ENCODE measurements at places on chromosomes 11 and 22. TPM values are rescaled to one million over a fixed set of nuclear protein-coding genes. Genes with fewer than 3 reads are reported as not detected.

- peak; percentile 61 for DNase-seq
These were observed 14.9 kb downstream of the DCPS start for GRCh38 chr11:126318574-126319373.

- DNase-seq = no peak
These were observed 550.7 kb downstream of the INSC start for GRCh38 chr11:15665368-15665871.

DNA sequence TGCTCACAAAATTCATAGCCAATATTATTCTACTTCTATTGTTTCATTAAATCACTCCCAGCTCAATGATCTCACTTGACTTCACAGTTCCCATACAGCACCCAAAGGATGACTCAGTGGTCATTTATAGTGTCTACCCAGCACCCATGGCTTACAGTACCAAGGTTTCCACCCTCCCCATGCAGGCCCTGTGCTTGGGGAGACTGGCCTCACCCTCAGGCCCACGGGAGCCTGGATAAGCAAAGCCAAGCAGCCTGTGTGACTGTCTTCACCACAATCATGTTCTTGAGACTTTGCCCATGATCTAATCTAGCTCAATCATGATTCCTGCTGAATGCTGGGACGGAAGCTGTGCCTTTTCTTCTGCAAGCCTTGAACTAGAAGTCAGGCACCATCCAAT is 97.6 kb downstream of the SLC36A4 start:
- DNase-seq = no peak

DNA sequence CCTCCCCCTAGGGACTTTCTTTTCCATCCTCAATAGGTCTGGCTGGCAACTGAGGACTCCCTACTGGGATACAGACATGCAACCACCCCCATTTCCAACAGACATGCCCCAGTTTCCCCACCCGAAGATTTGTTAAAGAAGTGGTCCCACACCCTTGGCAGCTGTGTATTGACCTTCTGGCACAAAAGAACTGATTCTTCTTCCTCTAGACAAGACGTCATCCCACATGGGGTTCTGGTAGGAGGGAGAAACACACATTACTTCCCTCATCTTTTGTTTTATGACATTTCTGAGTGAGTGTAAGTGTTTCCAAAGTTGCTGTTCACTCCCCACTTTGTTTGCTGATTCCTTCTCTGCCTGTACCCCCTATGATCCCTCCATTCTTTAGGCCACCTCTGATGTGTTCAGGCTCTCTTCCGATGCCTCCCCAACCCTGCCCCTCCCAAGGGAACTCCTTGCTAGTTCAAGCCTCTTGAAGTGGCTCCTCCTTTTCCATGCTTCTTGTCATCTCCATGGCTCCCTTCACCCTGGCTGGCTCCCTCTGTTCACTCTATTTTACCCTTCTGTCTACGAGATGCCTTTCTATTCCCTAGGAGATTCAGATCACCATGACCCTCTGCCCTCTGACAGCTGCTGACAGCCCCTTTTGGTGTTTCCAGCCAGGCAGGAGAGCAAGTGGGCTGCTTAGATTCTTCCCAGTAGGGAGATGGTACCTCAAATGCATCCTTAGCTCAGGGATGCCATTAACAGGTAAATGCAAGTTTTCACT is 4.3 kb downstream of the KIRREL3 start:
- DNase-seq = no peak

DNA sequence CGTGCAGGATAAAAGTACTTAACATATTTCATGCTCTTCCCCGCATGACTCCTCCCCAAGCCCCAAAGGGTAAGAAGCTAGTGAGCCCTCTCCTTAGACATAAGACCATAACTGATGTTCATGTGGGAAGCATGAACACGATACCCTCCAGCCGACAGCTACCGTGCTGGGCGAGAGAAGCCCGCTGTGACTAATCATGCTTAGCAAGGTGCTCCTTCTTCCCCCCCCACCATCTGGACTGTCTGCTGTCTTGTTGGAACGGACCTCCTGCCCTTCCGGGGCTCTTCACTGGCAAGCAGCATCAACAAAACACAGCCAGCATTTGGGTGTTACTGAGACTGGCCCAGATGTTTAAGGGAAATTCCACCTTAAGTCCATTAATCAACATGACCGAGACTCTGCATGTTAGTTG is 200.6 kb downstream of the DBX1 start:
- DNase-seq = no peak

- no peak for DNase-seq
These were observed 79.9 kb downstream of the AMBRA1 start for GRCh38 chr11:46513934-46514342.

DNA sequence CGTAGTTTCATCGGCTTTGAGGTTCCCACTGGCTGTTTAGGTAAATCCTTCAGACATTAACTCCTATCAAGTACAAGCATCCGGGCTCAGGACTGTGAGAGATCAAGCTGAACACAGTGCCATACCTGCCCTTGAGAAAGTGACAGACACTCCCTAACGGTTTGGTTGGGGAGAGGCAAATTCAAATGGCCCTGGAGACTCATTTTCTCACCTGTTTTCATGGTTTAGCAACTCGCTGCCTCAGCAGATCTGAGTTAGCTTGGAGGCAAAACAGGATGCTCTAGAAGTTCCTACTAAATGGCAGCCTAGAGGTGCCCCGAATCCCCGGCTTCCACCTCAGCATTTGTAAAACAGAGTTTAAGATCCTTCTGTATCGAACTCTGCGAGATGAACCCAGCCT is 3.6 kb upstream of the FBXO3 start:
- DNase-seq = no peak

- DNase-seq = no peak
These were observed 125.6 kb upstream of the SORL1-AS1 start for GRCh38 chr11:121578251-121578976.

- DNase-seq = peak; percentile 65
These were observed 13.5 kb downstream of the SCN3B start for GRCh38 chr11:123640677-123641494.

DNA sequence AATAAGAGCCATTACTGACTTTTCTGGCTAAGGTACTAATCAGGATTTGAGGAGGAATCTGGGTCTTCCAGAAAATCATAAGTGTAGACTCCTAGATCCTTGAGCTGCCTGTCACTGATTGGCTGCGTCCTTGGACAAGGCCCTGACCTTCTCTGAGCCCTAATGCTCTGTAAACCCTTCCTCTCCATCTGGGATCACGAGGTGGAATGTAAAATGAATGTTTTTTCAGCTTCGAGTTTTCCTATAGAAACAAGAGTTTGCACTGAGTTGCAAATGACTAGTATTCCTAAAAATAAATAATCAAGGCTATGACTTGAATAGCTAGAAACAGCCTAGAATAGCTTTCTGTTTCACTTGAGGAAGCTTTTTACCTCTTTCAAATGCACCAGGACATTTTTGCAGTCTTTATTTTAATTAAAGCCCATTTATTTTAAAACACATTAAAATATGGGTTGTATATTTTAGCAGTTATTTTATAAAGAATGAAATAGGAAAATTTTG is 1.1 kb upstream of the DIXDC1 start:
- DNase-seq = no peak

GRCh38 chr22:49540913-49541692 is 286.6 kb downstream of the BRD1 start:
- DNase-seq = no peak

GRCh38 chr11:86199354-86199753 is 45.2 kb upstream of the EED start:
- no peak for DNase-seq

The CCDC116 gene
- total RNA-seq = 0.66 TPM

The RPS6KB2 gene
- 64.0 TPM for total RNA-seq

The LARGE1 gene
- 0.18 TPM for total RNA-seq

The GAL3ST3 gene
- not detected for total RNA-seq

The TMPRSS6 gene
- total RNA-seq = 1.1 TPM

The PLEKHB1 gene
- 10.0 TPM for total RNA-seq

The P2RY6 gene
- total RNA-seq = not detected

The IL10RA gene
- 202 TPM for total RNA-seq

The DBX1 gene
- total RNA-seq = not detected

The IFITM1 gene
- 1,278 TPM for total RNA-seq

The CLMP gene
- total RNA-seq = 0.29 TPM

The HEPN1 gene
- not detected for total RNA-seq

The ANO5 gene
- not detected for total RNA-seq

The OR4C3 gene
- total RNA-seq = not detected

The PLET1 gene
- total RNA-seq = not detected

The NLRP6 gene
- total RNA-seq = 30.8 TPM

The CADM1 gene
- 0.31 TPM for total RNA-seq

The PLAAT4 gene
- 97.5 TPM for total RNA-seq
